Hepatocyte (in vitro differentiated cells): ENCODE measurements at places on chromosomes 11 and 22.
A peak's percentile ranks its signal among the peaks of the same experiment; 100 is the strongest.

DNA sequence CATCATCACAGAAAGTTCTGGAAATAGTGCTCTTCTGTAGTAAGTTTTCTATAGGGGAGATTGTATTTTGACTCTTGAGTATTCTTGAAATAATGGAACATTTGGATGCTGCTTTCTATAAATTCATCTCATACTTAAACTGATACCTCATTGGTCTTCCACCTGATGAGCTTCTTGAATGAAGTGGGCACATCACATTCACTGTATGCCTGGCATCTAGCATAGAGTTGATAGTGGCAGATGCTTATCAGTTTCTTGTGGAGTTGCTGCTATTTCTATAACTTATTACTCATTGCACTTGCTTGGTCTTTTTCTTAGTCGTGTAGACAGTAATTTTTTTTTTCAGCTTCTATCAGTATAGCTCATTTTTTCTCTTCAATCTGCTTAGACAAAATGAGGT lies 5.4 kb downstream of the ATXN10 start:
- DNase-seq = no peak

GRCh38 chr22:35785181-35785923 lies 67.7 kb downstream of the APOL5 start:
- DNase-seq = no peak

DNA sequence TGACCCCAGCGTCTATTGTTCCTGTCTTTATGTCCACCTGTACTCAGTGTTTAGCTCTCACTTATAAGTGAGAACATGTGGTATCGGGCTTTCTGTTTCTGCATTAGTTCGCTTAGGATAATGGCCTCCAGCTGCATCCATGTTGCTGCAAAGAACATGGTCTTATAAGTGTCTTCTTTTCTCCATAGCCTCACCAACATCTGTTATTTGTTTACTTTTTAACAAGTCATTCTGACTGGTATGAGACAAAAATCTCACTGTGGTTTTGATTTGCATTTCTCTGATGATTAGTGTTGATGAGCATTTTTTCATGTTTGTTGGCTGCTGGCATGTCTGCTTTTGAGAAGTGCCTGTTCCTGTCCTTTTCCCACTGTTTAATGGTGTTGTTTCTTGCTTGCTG lies 21.7 kb upstream of the SLN start:
- no peak for DNase-seq

- no peak for DNase-seq
These were observed 24.7 kb upstream of the ARHGAP8 start for GRCh38 chr22:44727709-44728108.

DNA sequence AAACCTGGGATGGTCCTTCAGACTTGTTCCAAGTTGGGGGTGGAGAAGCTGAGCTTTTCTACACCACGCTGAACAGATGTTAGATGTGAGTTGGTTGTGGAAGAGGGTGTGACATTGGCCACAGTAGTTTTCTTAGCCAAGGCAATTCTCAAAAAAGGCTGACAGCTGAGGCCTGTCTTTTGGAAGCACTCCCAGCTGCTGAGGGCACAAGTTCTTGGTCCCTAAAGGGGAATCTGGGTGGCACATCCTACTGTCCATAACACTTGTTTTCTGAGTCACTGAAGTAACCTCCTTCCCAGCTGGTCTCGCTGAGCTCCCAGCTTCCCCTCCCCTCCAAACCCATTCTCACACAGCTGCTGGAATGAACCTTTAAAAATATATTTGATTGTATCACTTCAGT lies 375.7 kb upstream of the KIRREL3 start:
- DNase-seq = no peak

DNA sequence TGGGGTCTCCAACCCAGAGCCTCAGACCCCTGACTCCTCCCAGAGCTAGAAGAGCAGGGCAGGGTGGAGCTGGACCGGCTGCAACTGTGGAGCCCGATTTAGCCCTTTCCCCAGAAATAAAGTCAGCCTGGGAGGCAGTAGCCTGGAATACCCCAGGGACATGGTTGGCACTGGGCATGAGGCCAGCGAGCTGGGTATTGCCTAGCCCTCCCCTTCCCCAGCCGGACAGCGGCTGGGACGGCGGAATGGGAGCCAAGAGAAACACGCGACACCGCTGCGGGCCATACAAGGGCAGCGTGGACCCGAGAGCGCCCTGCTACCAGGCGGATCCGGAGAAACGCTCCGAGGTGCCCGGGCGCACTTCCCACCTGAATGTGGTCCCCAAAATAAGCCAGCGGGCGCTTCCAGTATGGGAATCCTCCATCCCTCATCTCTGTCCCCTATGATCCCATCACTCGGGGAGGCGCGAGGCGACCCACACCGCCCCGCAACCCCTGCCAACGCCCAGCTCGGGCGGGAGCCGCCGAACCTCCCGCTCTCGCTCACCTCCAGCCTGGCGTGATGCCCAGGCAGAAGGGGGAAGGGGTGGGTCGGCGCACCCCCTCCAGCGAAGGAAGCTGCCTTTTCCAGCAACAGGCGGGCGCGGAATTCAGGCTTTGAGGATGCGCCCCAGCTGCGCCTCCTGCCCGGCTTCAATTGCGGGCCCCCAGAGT lies 758 bp downstream of the MCAM start:
- DNase-seq = no peak

DNA sequence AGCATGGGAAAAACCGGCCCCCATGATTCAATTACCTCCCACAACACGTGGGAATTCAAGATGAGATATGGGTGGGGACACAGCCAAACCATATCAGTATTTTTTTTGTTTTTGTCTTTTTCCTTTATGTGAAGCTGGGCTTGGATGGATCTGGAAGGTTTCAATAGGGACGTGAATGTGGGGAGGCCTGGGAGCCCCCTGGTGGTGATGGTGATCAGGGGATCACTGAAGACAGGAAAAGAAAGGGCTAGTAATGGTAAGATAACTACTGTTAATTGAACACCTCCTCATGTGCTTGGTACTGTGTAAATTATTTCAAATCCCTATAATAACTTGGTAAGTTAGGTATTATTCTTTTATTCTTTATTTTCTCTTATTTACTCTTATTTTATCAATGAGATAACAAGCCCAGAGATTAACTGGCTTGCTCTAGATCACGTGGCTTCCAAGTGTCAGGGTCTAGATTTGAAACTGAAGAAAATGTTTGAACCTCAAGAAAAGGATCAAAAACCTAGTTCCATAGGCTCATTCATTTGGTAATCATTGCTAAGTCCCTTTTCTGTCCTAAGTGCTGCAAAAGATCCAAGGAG lies 364.2 kb downstream of the TENM4 start:
- peak; percentile 50 for DNase-seq
